ENCODE measurements at places on chromosomes 12 and 14.
A peak's percentile ranks its signal among the peaks of the same experiment; 100 is the strongest.

DNA sequence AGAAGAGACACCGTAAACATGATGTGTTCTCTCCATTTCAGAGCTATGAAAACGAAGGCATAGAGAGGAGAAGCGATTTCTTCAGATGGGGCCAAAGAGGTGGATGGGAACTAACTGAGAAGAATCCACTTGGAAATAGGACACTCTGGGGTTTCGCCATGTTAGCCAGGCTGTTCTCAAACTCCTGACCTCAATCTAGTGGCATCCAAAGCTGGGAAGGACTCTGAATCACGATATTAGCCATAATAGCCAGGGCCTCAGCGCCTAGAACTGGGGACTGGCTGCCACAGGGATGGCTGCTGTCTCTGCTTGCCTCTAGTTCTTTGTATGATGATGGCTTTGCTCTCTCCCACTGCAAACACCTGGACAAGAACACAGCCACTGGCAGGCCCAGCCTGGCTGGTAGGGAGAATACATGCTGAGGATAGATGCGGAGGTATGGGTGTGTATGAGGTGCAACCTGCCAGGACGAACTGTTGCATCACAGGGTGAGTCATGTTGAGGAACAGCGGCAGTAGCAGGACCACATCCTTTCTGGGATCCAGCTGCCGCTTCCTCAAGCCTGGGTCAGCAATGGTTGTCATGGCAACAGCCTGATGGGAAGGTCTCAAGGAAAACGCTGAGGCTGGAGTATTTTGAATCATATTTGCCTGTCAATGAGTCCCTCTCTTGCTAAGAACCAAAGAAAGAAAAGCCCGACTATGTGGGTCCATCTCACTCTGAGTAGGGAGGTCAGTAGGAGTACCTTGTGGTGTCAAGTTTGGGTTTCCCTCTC lies 31.1 kb downstream of the CCDC177 start:
- DNase-seq: peak; percentile 46

GRCh38 chr12:13304924-13305323 lies 108.4 kb downstream of the EMP1 start:
- DNase-seq: no peak

GRCh38 chr12:71752891-71753290 lies 1.8 kb upstream of the RAB21 start:
- DNase-seq: no peak

GRCh38 chr12:122282061-122282460 lies 15.8 kb upstream of the VPS33A start:
- DNase-seq: no peak
